ENCODE measurements at places on chromosomes 4 and X. TPM values are rescaled to one million over a fixed set of nuclear protein-coding genes. Genes with fewer than 3 reads are reported as not detected.

The CXorf51B gene
- total RNA-seq, result not detected

The GABRA4 gene
- total RNA-seq, result not detected

The ANOS1 gene
- 1.2 TPM for total RNA-seq

The ZNF630 gene
- 2.3 TPM for total RNA-seq

The SPOCK3 gene
- total RNA-seq, result not detected

The AKAP14 gene
- total RNA-seq, result not detected

The FAM47B gene
- total RNA-seq, result not detected

The SSX1 gene
- not detected for total RNA-seq

The TLR3 gene
- total RNA-seq, result 7.0 TPM

The IL1RAPL1 gene
- total RNA-seq, result not detected

The CT47B1 gene
- not detected for total RNA-seq

DNA sequence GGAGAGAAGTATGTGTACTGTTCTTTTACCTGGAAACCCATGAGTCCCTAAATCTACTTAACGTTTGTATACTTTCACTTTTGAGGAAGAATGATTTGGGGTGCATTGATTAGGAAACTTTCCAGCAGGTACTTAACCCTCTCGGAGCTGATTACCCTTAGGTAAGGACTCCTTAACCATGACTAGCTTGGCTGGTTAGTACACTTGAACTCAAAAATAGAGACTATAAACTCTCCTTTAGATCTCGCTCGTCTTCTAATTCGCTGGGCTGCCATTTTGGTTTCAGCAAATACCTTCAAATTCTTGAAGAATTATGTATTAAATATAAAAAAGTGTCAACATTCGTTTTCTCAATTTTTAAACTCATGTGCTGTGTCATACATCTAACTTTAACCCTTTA lies 2.0 kb downstream of the USP9X start:
- no peak for DNase-seq

DNA sequence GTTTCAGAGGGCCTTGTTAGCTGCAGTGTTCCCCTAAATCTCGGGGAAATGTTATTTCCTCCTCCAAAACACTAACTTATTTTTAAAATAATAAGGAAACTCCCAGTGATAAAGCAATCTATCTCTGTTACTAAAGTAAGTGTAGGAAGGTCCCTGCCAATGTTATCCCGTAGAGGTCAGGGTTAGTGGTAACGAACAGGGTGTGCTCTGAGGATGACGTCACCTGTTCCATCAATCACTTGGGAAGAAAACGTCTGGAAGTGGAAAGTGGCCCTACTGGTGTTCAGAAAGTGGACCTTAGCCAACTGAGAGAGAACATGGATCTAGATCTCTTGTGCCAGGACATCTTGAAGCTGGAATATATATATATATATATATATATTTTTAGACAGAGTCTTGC lies 249.5 kb downstream of the BCOR start:
- no peak for DNase-seq

DNA sequence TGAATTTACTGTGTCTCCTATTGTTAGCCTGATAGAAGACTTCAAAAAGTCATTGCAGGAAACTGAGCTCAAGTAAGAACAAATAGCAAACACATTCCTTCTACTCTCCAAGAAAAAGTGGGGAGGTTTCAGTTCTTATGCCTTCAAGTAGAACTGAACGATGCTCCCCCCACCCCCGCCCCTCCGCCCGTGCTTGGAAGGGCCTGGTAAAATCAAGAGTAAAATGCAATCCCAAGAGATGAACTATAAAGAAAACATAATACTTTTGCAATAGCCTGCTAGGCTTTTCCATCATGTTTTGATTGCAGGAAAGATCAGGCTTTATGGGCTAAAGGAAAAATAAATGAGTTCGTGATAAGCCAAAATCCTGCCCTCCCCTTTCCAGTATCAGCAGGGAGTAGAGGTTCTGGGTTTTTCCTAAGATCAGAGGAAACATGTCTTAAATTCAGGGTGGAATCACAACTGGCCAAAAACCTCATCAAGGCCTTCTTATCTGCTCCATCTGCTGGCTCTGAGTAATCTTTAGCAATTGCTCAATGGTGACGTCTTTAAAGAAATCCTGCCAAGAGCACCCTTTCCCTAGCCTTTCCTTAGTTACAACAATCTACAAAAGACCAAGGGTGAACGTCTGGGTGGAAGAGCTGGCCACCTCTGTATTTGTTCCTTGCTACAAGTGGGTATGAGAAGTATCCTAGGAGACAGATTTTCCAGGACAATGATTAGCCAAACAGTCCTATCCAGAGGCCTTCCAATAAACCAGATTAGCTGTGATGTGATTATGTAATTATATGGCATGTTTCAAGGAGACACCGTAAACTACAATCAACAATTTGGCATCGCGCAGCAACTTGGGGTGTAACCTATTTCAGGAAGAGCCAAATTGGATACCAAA lies 66.3 kb upstream of the FAM9C start:
- peak; percentile 84 for DNase-seq

DNA sequence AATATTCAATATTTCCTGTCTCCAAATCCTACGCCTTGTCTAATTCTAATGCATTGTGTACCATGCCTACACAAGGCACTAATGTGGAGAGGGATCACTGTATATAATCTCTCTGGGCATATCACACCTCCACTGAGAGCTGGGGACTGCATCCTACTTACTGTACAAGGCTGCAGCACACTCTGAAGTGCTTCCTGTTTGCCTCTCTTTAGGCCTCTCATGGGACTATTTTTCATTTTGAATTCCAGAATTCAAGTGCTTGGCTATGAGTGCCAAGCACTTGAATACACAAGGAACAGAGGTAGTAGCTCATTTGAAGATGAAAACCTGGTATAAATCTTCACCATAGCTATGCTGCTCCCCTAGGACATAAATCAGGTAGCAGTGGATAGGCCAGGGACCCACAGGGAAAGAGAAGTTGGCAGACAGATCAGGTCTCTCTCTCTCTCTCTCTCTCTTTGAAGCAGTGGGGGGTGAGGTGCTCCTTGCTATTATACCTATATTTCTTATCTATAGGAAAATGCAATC lies 229.7 kb upstream of the MBNL3 start:
- DNase-seq, result no peak

GRCh38 chr4:11842620-11843263 lies 414.0 kb upstream of the HS3ST1 start:
- DNase-seq, result no peak

DNA sequence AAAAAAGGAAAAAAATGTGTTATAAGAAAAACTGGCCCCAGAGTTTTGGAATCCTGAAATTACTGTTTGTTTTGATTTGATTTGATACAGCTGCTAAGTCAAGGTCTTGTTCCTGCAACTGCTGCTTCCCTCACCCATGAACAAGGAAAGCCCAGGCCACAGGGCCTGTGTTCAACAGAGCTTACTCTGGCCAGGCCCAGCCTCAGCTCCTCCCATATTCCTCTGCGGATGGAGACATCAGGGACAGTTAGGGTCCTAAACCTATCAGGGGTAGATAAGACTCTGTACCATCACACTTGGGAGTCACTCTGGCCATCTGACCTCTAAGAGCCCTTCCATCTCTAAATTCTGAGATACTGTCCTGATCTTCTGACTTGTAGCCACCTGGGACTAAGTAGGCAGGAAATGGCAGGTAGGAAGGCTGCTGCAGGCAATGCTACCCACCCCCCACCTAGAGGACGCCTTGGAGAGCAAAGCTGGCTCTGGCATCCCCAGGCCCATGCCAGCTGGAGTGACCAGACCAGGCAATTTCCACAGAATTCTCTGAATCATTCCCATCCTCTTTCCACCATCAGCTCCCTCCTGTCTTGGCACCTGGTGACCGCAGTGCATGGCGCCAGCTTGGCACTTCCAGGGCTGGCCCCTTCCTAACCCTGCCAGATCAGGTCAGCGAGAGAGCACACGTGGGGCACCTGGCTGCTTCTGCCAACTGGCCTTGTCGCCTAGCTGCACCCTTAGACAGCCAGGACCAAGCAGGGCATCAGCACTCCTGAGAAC lies 58.0 kb upstream of the TMEM33 start:
- DNase-seq, result no peak

DNA sequence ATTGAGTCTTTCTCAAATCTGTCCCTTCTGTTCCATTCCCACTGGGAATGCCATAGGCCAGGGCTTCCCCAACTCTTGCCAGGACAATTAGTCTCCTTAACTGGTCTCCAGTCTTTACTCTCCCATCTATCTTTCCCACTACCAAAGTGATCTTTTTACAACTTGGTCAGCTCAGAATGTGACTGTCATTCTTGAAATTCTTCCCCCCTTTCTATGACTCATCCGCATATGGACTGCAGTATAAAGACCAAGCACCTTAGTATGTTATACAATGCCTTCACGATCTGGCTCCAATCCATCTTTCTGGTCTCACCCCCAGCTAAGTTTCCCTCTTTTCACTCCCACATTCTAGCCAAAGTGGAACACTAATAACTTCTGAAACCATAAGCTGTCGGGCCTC lies 383.8 kb downstream of the OPHN1 start:
- no peak for DNase-seq

- no peak for DNase-seq
Observed at GRCh38 chr4:183158062-183158461, 59.0 kb downstream of the WWC2 start.

DNA sequence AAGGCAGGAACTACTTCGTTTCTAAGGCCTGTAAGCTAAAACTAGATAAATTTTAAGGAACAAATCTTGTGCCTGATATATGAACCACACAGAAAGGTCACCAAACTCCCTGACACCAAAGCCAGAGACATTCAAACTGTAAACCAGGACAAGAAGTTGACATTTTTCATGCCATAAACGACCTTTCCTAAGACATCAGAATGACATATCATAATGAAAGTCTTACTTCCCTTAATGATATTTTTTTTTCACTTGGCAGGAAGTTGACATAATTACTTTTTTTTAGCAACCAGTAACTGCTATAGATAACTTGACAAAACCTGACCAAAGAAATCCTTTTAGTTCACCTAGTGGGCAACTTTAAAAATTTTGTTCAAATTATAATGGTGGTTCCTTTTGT lies 231.5 kb upstream of the AGTR2 start:
- DNase-seq, result no peak

DNA sequence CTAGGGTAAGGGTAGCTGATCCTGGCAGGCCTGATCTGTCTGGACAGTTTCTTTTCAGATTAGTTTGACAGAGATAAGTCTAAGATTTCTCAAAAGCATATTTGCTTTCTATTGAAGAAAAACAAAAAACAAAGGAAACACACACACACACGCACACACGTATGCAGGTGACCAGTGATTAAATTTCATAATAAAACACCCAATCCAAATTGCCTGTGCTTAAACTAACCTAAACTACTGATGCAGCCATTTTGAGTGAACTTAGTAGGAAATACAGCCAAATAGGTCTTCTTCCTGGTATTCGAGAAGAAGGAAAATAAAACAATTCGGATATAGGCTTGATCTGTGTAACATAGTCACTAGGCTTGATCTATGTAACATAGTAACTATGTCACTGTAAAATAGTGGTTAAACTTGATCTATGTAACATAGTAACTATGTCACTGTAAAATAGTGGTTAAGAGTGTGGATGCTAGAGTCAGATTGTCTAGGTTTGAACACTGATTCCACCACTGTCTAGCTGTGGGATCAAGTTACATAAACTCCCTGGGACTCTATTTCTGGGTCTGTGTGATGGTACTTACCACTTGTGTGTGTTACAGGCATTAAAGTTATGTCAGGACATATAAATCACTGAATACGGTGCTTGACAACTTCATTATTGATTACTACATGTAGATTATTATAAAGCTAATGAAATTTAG lies 9.8 kb upstream of the CCNG2 start:
- no peak for DNase-seq

DNA sequence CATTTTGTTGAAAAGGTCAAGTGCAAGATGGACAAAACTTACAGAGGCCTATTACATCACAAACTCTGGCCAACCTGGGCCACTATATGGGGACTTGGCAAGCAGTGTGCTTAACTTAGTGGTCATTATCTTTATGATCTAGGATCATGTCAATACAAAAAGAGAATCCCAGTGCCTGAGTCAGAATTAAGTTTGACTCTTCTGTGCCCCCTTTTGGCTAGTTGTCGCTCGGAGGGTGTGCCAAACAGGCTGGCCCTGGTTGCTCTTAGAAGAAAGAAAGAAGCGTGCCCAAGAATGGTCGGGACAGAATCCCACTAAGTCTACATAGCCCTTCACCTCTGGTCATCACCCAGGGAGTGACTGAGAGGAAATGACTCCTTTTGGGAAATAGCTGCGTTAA lies 100.1 kb downstream of the EIF4E start:
- DNase-seq, result no peak

GRCh38 chr4:51885363-51885762 lies 42.4 kb downstream of the DCUN1D4 start:
- no peak for DNase-seq

- DNase-seq, result no peak
Observed at GRCh38 chr4:43356786-43357185, 464.3 kb downstream of the GRXCR1 start.

DNA sequence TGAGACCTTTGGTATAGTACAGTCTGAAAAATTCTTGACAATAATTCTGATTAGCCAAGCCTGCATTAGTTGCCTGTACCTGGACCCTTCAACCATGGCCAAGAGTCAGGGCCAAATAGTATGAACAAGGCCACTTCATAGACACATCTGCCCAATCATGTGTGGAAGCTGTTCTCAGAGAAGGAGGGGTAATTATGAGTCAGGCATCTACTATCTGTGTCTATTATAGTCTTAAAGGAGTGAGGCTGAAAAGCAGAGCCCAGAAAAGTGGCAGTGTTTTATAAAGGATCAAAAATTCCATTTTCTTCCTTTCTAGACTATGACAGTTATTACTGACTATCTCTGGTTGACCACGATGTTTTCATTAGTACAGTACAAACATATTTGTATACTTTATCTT lies 5.0 kb upstream of the ADGRL3 start:
- DNase-seq, result no peak

GRCh38 chr4:128590773-128591172 lies 218.7 kb upstream of the JADE1 start:
- DNase-seq, result no peak

GRCh38 chr4:40486534-40486933 lies 143.1 kb downstream of the RBM47 start:
- DNase-seq, result no peak

DNA sequence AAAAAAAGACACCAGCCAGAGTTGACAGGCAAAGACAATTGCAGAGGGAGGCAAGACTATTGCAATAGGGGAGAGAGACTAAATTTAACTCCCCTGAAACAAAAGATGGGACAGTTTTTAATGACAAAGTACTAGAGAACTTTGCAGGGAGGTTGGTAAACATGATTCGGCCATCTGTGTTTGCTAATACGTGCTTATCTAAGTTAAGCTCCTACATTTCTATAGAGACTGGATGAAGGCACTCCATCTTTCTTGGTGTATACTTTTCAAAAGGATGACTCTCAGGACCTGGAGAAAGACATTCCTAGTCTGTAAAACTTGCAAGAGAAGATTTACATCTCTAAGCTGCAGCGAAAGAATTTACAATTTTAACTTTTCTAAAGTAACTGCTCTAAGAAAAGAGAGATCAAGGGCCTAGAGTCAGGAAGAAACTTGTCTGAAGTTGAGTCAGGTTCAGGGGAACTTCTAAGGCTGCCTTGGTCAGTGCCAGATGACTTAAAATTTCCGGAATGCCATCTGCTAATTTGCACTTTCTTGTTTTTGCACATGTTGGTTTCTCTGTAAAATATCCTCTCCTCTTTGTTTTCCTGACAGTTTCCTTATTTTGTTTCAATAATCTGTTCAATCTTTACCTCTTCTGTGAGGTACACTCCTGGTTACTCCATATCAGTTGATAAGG lies 10.6 kb downstream of the ADAM29 start:
- DNase-seq, result no peak
